ENCODE measurements at places on chromosomes 1 and 21.

- DNase-seq, result no peak
Observed at GRCh38 chr1:26690576-26691031, 5.2 kb upstream of the ARID1A start.

DNA sequence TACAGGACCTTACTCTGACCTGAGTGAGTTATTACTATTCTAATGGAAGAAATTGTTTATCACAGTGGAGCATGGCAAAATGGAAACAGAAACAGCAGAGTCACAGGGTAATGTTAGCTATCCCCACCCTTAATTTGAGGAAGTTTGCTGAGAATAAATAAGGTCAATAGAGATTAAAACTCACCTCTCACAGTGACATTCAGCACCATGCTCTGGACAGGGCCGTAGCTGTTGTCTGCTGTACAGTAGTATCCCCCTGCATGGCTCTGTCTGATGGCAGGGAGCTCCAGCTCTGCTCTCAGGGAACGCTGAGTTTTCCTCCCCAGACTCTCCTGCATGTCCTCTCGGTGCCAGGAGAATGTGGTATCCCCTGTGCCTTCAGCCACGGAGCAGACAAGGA lies 11.9 kb downstream of the FCRL4 start:
- DNase-seq, result no peak

DNA sequence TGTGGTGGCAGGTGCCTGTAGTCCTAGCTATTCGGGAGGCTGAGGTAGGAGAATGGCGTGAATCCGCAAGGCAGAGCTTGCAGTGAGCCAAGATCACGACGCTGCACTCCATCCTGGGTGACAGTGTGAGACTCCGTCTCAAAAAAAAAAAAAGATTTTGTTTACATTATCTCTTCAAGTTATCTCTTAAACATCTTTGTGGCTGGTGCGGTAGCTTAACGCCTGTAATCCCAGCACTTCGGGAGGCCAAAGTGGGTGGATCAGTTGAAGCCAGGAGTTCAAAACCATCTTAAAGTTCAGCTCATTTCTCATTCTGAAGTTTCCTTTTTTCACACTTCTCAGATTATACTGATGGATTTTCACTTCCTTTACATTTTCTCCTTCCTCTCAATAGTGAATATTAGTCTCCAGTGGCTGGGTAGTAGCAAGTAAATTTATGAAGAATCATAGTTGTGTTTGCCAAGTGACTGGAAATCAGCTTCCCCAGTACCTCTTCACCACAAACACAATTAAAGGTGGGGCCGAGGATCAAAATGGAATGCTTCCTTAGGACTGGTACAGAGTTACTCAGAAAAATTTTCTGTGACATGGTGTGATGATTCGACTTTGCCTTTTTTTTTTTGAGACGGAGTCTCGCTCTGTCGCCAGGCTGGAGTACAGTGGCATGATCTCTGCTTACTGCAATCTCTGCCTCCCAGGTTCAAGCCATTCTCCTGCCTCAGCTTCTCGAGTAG lies 13.8 kb downstream of the PIP5K1A start:
- DNase-seq, result no peak

DNA sequence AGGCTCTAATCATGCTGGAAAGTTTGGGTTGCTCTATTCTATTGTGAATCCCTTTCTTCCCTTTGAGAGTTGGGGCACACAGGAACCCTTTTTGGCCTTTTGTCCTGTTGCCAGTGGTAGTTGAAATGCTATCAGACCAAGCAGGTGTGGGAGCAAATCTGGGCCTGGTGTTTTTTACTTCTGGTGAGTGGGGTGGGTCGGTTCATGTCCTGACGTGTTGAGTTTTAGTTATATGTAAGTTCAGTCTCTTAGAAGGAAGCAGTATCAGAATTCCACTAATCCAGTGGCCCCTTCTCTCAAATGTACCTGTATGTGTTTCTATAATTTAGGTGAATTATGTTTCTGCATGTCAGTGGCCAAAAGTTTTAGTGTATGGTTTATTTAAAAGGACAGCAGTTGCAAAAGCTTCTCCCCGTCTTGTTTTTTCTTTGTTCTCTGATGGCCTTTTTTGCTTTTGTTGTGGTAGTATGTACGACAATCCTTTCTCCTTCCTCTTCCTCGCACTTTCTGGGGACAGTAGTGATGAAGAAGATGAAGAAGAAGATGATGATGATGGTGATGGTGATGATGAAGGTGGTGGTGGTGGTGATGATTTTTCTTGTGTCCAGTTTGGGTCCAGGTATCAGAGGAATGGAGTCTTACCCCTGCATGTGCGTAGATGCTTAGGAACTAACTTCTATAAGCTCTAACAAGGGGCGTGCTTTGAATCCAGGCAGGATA lies 74.2 kb downstream of the UBE4B start:
- no peak for DNase-seq

GRCh38 chr21:20789729-20790500 lies 208.3 kb upstream of the NCAM2 start:
- no peak for DNase-seq

GRCh38 chr21:45114072-45114471 lies 39.7 kb downstream of the ADARB1 start:
- DNase-seq, result no peak

Data from mesothelial cell of epicardium (in vitro differentiated cells).